ENCODE measurements at places on chromosomes 4 and X. TPM values are rescaled to one million over a fixed set of nuclear protein-coding genes. Genes with fewer than 3 reads are reported as not detected.
A peak's percentile ranks its signal among the peaks of the same experiment; 100 is the strongest.

The PCSK1N gene
- 331 TPM for polyA plus RNA-seq

DNA sequence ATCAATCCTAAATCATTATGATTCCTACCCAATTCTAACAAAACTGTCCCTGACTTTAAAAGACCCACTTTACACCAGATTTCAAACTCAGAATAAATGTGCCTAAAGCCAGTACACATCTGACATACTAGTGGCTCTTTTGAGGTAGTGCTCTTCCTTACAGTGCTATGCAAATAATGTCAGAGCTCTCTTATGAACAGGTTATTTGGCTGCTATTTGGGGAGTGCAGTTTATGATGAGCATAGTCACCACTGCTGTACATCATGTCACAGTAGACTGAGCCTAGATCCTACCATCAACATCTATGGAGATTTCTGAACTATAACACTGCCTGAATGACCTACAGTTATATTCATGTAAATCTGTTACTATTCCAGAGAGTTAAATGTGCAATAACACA is 50.4 kb upstream of the PAGE5 start:
- no peak overlapping the region for H3K4me3 ChIP-seq
- no peaks in the 10 kb centered on the region for H3K36me3 ChIP-seq
- H3K27ac ChIP-seq: no peak overlapping the region
- H3K4me1 ChIP-seq: no peaks in the 10 kb centered on the region
- no peaks in the 10 kb centered on the region for H3K27me3 ChIP-seq
- DNase-seq: no peak

The PIR gene
- 36.5 TPM for polyA plus RNA-seq

- H3K27me3 ChIP-seq: no peaks in the 10 kb centered on the region
- peaks cover 7% of the 10 kb centered on the region for H3K4me1 ChIP-seq
- peak overlapping the region; percentile 77 for H3K4me3 ChIP-seq
- H3K36me3 ChIP-seq: no peaks in the 10 kb centered on the region
Measured at GRCh38 chr4:73223258-73223650, 35.3 kb downstream of the ANKRD17 start.
